ENCODE measurements at places on chromosomes 7 and 10.

- no peak for DNase-seq
Observed at GRCh38 chr7:128877756-128878120, 15.1 kb downstream of the ATP6V1F start.

- DNase-seq: no peak
Observed at GRCh38 chr7:12965767-12966166, 278.3 kb downstream of the ARL4A start.

GRCh38 chr7:101226721-101227120 is 8.8 kb downstream of the ZNHIT1 start:
- DNase-seq: no peak

DNA sequence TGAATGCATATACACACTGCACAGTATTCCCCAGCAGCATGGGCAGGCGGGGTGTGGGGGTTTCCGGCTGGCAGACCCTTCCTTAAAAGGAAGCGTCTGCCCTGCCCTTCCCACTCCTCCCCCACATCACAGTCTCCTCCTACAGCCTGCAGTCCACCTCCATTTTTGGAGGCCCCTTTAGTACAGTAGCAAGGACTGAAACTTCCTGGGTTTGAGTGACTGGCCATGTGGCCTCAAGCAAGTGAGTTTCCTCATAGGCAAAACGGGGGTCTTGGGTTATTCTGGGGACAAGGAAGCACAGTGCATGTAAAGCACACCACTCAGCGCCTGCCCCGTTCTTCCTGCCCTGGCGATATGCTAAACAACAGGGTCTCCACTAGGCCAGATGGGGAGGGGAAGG is 62.1 kb upstream of the COL13A1 start:
- no peak for DNase-seq

- DNase-seq: no peak
Observed at GRCh38 chr7:99788554-99788953, 4.6 kb upstream of the CYP3A4 start.

GRCh38 chr7:135385209-135385608 is 124.7 kb downstream of the CNOT4 start:
- no peak for DNase-seq

GRCh38 chr7:69002416-69002815 is 595.9 kb upstream of the AUTS2 start:
- DNase-seq: no peak

DNA sequence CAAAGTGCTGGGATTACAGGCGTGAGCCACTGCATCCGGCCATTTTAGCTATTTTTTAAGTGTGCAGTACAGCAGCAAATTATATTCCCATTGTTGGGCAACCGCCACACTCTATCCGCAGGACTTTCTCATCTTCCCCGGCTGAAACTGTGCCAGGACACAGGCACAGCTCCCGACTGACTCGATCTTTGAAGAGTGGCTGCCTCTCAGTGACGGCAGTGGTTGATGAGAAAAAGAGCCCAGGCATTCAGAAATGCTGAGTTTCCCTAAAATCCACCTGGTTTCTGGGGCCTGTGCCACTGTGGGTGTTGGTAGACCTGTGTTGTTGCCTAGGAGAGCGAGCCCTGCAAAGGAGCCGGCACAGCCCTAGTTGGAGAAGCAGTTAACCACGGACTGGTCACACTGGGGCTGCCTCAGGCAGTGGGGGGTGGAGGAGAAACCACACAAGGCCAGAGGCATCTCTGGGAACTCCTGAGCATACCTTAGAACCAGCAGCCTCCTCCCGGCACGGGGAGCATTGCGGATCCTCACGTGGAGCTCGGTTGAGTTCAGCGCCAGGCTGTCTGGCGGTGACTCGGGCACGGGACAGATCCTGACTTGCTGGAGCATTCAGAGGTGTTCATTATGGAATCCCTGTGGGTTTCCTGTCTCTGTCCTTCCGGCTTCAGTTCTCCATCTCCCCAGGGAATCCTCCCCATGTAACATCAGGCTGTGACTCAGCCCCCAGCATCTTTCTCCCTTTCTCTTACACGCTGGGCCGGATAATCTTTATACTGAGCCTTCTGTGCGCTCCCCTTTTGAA is 16.2 kb downstream of the PFKFB3 start:
- no peak for DNase-seq

DNA sequence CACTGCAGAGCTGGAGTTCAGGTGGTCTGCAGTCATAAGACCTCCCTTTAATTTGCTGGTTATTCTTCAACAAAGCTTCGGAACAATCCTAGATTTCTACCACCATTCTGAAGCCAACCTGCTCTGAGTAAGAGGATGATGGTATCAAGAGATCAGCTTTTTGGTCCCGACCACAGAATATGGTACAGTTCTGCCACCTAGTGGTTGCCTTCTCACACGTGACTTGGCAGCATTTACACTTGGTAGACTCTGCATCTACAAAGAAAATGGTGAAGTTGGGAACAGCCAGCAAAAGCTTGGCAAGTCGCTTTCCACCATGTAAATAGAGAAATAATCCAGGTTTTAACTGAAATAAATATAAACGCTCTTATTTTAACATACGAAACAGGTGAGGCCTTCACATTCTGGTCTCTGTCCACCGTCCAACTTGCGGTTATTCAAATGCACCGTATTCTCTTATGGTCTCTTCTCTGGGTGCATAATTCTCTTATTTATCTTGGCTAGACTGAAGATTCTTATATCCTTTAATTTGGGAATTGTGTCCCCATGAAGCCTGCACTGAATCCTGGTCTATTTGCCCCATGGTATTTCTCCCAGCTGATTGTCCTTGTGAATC is 173.9 kb upstream of the GRM3 start:
- no peak for DNase-seq

- no peak for DNase-seq
Observed at GRCh38 chr7:131563918-131564317, 7.5 kb upstream of the PODXL start.

DNA sequence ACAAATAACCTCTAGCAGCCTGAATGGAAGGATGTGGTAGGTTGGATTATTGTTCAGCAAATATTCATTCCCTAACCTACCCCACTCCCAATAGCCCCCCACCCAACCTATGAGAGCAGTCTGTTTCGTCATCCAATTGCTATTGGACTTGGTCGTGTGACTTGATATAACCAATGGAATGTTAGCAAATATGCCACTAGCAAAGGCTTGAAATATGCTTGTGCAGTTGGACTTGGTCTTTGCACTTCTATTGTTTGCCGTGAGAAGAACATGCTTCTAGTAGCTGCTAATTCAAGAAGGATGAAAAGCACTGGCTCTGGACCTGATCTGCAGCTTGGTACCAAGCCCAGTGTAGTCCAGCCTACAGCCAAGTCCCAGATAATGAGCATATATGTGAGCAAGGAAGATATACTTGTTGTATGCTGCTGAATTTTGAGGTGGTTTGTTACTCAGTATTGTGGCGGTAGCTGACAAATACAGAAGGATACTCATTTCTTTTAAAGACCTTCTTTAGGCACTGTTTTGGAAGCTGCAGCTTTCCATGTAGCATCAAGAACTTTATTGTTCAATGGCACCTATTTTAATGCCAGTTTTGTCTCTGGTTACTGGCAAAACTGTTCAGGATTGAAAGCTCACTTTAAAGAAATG is 180.4 kb downstream of the EXOC4 start:
- no peak for DNase-seq

DNA sequence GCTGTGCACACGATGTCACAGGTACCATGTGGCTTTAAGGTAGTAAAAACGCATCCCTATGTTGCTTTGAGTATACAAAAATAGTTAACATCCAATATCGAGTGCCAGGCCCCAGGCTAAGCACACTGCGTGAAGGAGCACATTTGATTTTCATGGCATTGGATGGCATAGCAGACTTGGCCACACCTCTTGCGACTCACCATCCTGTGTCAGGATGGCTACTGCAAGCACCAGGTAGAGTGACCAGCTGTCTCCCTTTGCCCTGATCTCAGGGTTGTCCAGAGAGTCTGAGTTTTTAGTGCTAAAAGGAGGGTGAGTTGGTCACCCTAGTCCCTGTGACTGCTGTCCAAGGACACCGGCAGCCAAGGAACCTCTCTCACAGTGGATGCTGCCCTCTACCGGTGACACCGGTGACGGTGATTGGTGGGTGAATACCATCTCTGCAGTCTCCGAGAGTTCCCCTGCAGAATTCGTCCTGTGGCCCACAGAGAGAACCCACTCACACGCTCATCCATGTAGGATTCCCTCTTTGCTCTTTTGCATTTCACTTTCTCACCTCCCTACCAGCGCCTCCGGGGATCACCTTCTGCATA is 76.1 kb downstream of the BICC1 start:
- no peak for DNase-seq
